ENCODE measurements at places on chromosomes 6 and 20.

- no peak for DNase-seq
These were observed 1.4 kb downstream of the TFEB start for GRCh38 chr6:41733707-41734665.

- no peak for DNase-seq
These were observed 55.4 kb downstream of the RIPOR3 start for GRCh38 chr20:50635676-50636600.

DNA sequence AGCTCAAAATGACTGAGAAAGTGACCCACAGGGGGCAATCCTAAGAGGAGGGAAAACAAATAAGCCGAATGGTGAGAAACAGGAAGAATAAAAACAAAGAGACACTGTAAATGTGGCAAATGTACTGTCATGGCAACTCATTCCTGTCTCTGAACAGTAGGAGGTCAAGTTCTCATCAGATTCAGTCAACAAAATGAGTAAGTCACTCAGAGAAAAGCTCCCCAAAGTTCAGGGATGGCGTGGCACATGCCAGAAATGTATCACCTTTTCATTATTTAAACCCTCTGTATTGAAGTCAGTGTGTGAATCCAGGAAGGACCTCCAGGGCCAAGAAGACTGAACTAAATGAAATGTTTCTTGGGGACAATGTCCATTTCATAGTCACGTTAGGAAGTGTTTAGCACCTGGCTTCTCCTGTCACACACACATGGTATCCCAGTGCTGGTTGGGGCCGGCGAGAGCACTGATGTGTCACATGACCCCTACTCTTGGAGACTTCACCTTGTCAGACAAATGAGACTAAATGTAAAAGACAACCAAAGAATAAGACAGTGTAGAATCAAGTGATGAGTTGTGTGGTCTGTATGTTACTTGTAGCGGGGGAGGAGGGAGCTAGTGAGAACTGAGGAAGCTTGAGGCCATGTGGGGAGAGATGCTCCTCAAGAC, 20.7 kb downstream of the CNR1 start:
- DNase-seq, result no peak

DNA sequence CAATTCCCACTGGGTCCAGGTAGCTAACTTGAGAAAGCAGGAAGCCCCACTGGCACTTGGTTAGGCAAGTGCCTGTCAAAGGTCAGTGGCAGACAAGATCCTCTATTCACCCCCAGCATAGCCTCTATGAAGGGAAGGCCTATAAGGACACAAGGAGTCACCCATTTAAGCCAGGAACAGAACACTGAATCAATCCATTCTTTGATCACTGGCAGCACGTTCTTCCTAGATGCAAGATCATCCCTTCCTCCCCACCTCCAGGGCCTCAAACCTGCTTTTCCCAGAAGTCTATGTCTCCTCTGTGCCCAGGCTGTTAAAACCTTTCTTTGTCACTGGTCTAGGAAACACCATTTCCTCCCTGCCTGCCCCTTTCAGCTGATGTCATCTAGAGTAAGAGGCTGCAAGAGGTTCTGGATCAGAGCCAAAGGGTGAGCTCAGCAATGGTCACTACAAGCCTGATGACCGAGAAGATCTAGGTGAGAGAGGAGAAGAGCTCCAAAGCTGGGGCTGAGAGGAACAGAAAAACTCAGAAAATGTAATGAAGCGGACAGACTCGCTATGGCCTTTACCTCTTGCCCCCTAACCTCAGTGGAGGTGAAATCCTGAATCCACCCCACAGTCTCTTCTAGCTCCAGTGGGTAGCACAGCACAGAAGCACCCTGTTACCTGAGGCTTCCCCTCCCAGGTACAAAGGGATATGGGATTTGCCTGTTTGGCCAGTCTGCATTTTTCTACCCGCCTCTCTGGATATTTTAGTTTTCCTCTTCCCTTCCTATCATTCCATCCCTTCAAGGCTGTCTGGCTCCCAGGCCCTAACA, 1.8 kb downstream of the GTPBP2 start:
- DNase-seq, result peak; percentile 86

- DNase-seq, result no peak
These were observed 209.6 kb upstream of the SSTR4 start for GRCh38 chr20:22825546-22825945.

- DNase-seq, result no peak
These were observed 65.2 kb downstream of the STX11 start for GRCh38 chr6:144215402-144215931.

- no peak for DNase-seq
These were observed 22.2 kb downstream of the BMP7 start for GRCh38 chr20:57244221-57244585.

DNA sequence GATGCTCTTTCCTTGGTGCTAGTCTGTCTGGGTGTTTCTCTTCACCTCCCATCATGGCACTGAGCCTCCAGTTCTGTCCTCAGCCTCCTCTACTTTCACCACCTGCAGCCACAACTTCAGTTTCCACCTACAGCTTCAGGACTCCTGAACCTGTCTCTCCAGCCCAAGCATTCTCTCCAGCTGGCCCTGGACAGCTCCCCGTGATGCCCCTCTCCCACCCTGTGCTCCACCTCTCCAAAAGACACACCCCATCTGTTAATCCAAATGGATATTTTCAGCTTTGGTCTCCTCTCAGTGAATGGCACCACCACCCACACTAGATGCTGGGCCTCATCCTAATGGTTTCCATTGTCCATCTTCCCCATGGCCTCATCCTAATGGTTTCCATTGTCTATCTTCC, 79.5 kb upstream of the NEDD9 start:
- DNase-seq, result no peak

- DNase-seq, result no peak
These were observed 70.7 kb upstream of the INSM1 start for GRCh38 chr20:20297181-20297580.

DNA sequence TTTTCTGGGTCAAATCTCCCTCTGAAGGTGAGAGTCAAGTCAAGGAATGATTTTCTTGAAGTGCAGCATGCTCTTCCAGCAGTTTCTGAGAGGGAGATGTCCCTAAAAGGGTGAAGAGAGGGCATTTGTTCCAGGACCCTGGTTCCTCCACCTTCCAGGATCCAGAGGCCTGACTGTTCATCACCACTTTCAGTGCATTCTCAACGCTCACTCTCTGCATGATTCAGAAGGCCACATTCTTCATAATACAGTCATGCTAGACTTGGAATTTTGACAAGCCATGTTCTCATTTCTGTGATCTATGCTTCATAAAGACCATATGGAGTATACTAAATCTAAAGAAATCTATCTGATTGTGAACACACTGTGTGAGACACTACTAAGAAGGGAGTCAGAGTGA, 85.1 kb downstream of the PDE7B start:
- DNase-seq, result peak; percentile 71
